Naive thymus-derived CD4-positive, alpha-beta T cell (primary cell): ENCODE measurements at places on chromosomes 13 and 19. TPM values are rescaled to one million over a fixed set of nuclear protein-coding genes. Genes with fewer than 3 reads are reported as not detected.
A peak's percentile ranks its signal among the peaks of the same experiment; 100 is the strongest.

- DNase-seq = no peak
Observed at GRCh38 chr19:13693889-13694288, 70.4 kb upstream of the MRI1 start.

Gene STARD13
- total RNA-seq = 1.1 TPM

DNA sequence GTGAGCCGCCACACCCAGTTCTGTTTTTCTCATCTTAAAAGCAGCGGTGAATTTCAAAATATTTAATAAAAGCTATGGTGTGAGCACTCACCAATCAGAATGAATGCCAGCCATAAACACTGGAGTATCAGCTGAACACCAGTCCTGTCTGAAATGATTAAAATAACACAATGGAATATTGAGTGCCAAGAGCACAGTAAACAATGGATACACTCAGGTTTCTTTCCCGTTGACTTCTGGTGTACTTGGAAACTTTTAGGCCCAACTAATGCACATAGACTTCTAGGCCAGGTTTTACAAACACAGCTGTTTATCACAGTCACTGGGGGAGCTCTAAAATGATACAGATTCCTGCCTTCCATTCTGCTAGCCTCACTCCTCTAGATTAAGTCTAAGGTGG, 68.3 kb downstream of the SLC6A16 start:
- DNase-seq = no peak

DNA sequence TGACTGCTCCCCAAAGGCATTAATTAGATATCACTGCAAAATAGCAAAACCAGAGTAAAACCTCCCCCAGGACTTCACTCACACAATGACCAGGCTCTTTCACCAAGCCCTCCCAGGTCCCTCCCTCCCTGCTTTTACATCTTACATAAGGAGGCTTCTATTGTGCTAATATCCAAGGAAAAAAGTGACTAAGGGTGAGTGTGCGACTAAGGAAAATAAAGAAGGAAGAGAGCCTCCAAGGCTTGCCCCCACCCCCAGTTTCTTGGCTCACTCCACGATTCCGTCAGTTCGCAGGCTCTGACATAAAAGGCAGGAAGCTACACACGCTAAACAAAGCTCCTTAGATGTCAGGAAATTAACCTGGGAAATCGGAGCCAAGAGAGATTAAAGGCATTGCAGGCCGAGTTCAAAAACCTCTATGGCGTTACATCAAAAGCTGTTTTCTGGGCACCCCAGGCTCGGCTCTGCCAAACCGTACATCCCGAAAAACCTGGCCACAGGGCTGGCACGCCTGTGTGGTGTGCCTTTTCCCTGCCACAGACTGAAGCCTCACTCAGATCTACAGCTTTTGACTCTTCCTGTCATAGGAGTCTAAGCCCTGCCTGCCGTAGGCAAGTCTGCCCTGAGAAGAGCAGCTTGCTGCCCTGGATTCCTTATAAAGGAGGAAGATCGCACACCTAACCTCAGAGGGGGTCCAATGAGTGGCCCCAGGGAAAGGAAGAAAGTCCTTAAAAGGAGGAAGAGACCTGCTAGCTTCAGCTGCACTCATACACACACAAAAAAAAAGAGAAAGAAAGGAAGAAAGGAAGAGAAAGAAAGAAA, 67.0 kb upstream of the SERP2 start:
- peak; percentile 37 for DNase-seq

- DNase-seq = no peak
Observed at GRCh38 chr13:85590231-85590931, 208.8 kb downstream of the SLITRK6 start.

- peak; percentile 13 for DNase-seq
Observed at GRCh38 chr19:54160182-54160811, 776 bp upstream of the LENG1 start.

DNA sequence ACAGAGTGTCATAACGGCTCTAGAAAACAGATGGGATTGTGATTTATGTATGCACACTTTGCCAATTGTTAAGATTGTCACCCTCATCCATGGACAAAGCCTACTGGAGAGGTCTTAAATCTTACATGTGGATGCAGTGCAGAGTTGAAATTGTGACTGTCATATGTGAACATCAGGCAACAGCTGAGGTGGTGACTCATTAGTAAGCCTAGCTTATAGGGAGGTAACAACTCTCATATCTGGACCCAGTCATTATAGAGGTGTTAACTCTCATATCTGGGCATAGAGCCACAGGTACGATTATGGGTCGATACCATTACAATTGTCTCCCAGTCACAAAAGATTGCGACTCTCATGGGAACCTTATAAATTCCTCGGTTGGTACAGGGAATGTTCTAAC, 29.8 kb upstream of the ZNF254 start:
- DNase-seq = no peak

GRCh38 chr13:20231839-20232555, at the start of gene GJB6:
Gene GJB6, minus strand, starts transcription at chr13:20232319. Its CDS starts 8,839 bp downstream, at chr13:20223480.
- DNase-seq = peak; percentile 4

GRCh38 chr13:81779876-81780275, 1439.0 kb upstream of the SPRY2 start:
- no peak for DNase-seq

Gene ELSPBP1
- not detected in 2 replicates for total RNA-seq

DNA sequence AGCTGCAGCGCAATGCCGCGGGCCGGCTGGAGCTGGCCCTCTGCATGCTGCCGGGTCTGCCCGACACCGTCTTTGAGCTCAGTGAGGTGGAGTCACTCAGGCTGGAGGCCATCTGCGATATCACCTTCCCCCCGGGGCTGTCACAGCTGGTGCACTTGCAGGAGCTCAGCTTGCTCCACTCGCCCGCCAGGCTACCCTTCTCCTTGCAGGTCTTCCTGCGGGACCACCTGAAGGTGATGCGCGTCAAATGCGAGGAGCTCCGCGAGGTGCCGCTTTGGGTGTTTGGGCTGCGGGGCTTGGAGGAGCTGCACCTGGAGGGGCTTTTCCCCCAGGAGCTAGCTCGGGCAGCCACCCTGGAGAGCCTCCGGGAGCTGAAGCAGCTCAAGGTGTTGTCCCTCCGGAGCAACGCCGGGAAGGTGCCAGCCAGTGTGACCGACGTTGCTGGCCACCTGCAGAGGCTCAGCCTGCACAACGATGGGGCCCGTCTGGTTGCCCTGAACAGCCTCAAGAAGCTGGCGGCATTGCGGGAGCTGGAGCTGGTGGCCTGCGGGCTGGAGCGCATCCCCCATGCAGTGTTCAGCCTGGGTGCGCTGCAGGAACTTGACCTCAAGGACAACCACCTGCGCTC, 3.8 kb upstream of the MAP2K7 start:
- DNase-seq = no peak

Gene FUT3
- total RNA-seq = 0.29 TPM

DNA sequence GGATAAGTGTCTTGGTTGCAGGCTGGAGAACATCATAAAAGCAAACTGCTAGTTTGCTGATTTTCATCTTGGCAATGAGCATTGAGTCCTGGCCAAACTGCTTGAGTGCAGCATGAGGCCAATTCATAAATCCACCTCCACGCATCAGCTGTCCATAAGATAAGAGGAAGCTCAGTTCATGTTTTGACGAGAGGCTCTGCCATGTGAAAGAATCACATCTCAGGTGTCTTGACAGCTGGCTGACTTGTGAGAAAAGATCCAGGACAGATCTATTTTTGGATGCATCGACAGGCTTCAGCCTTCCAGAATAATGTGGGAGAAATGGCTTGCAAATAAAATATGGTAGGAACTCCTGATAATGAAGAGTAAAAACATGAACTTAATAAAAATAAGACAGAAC, 5.4 kb upstream of the ZNF682 start:
- no peak for DNase-seq

Gene SLC17A7
- 0.22 TPM for total RNA-seq

DNA sequence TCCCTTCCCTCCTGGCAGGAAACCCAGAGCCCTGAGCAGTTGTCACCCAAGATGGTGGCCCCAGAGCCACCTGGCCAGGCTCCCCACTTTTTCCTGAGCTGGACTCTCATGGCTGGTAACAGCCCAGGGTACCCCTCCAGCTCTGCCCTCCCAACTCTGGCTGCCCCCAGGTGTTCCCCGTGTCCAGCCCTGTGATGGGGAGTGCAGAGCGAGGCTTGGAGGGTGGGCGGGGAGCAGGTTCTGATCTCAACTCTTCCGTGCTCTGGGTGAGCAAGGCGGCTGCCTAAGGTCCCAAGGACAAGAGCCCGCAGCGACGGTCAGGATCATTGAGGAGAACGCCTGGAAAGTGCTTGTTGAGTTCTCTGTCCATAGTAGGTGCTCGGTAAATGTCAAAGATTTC, 54.7 kb upstream of the GAS6 start:
- no peak for DNase-seq
